A549 treated with CpdA at 1 μM for 4 hours (cell line): ENCODE measurements at places on chromosomes 5 and 9. TPM values are rescaled to one million over a fixed set of nuclear protein-coding genes. Genes with fewer than 3 reads are reported as not detected.

The PTGR1 gene
- 362 to 407 TPM (median 392 TPM) in 5 replicates for total RNA-seq

The MCC gene
- total RNA-seq: 0.14 to 0.38 TPM (median 0.25 TPM) in 5 replicates

The GNA14 gene
- total RNA-seq: not detected in 5 replicates

The GLDC gene
- total RNA-seq: 12.7 to 17.4 TPM (median 13.3 TPM) in 5 replicates

The SPINK6 gene
- 0.26 to 1.4 TPM (median 0.37 TPM) in 5 replicates for total RNA-seq

The DDX41 gene
- total RNA-seq: 106 to 129 TPM (median 119 TPM) in 5 replicates

The FBXO4 gene
- total RNA-seq: 5.5 to 8.9 TPM (median 6.7 TPM) in 5 replicates

The NR6A1 gene
- 1.0 to 2.2 TPM (median 1.7 TPM) in 5 replicates for total RNA-seq

The DOCK2 gene
- total RNA-seq: 2.1 to 4.2 TPM (median 2.8 TPM) in 5 replicates

The CD72 gene
- 0.08 to 0.35 TPM (median 0.13 TPM) in 3 of 5 replicates, not detected in the others for total RNA-seq

The SLCO6A1 gene
- not detected in 5 replicates for total RNA-seq

The HDAC3 gene
- 46.7 to 56.5 TPM (median 52.2 TPM) in 5 replicates for total RNA-seq

The CTSL gene
- total RNA-seq: 898 to 1,037 TPM (median 949 TPM) in 5 replicates

The FAM221B gene
- not detected in 5 replicates for total RNA-seq

The CDKN2B gene
- total RNA-seq: not detected in 5 replicates

The TSLP gene
- not detected in 5 replicates for total RNA-seq

The IRX2 gene
- 1.2 to 2.2 TPM (median 1.3 TPM) in 5 replicates for total RNA-seq

The BHMT gene
- 0.13 TPM in 1 of 5 replicates, not detected in the others for total RNA-seq

The GABRP gene
- not detected in 5 replicates for total RNA-seq

The PCDHB3 gene
- 0.02 to 0.06 TPM (median 0.05 TPM) in 3 of 5 replicates, not detected in the others for total RNA-seq

The CANX gene
- total RNA-seq: 352 to 462 TPM (median 395 TPM) in 5 replicates

The PCDHGB1 gene
- 1.0 to 2.1 TPM (median 1.9 TPM) in 5 replicates for total RNA-seq

The NR2F1 gene
- total RNA-seq: 3.8 to 6.6 TPM (median 5.0 TPM) in 5 replicates
